ENCODE measurements at places on chromosomes 2 and 18.
A peak's percentile ranks its signal among the peaks of the same experiment; 100 is the strongest.

DNA sequence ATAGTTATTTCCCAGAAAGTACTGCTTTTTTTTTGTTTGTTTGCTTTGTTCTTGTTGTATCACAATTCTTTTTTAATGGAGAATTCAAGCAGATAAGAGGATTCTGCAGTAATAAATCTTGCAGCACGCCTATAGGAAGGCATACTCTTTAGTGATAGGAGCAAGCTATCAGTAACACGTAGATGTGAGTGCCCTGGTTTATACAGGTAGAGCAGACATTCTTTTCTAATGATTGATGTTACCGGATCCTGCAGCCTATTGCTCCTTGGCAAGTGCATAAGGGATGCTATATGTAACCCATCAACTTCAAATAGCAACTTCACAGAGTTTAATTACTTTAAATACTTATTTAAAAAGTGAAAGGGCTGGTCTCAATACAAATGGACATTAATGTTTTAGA is 834.2 kb upstream of the GCFC2 start:
- DNase-seq: no peak

- DNase-seq: no peak
Observed at GRCh38 chr2:72625366-72625765, 200.5 kb downstream of the EXOC6B start.

GRCh38 chr2:83844490-83844889 is 614.6 kb downstream of the SUCLG1 start:
- DNase-seq: no peak

- DNase-seq: peak; percentile 51
Observed at GRCh38 chr18:58310517-58310916, 266.5 kb downstream of the NEDD4L start.

- DNase-seq: no peak
Observed at GRCh38 chr2:110958346-110959119, 162.2 kb upstream of the BCL2L11 start.

DNA sequence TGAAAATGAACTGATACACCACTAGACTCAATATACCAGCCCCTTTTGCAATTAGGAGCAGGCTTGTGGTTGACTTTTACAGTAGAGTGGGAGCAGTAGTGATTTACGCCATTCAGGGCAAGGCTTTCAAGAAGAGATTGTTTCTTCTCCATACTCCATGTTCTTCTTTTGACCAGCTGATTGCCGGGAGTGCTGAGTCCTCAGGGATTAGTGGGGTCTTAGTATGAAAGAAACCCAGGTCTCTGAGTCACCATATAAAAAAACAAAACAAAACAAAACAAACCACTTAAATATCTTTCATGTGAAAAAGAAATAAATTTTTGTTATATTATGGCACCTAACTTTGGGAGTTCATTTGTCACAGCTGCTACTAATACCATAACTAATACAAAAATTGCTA is 465.6 kb upstream of the TRIB2 start:
- no peak for DNase-seq

- no peak for DNase-seq
Observed at GRCh38 chr2:205425102-205425501, 257.2 kb upstream of the NRP2 start.
